ENCODE measurements at places on chromosomes 11 and 22. TPM values are rescaled to one million over a fixed set of nuclear protein-coding genes. Genes with fewer than 3 reads are reported as not detected.

DNA sequence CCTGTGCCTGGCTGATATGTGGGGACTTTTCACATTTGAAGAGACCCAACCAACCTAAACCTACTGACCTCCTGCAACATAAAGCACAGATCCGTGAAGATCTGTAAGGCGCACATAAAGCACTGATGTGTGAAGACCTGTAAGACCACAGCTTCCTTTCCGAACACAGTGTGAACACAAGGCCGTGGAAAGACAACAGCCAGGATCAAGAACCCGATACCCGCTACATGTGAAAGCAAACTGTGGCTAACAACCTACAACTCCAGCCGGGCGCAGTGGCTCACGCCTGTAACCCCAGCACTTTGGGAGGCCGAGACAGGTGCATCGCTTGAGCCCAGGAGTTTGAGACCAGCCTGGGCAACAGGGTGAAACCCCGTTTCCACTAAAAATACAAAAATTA, 17.6 kb upstream of the PPFIA1 start:
- no peak overlapping the region for H3K4me3 ChIP-seq
- H3K27me3 ChIP-seq = no peaks in the 10 kb centered on the region
- no peaks in the 10 kb centered on the region for H3K36me3 ChIP-seq
- no peak for DNase-seq
- H3K4me1 ChIP-seq = peaks cover 6% of the 10 kb centered on the region
- H3K27ac ChIP-seq = no peak overlapping the region

BDNF gene
- total RNA-seq = 2.1 TPM

MYO18B gene
- total RNA-seq = 0.09 TPM

TMEM86A gene
- 0.87 TPM for total RNA-seq

GRCh38 chr11:65503368-65503948, 4.6 kb downstream of the MALAT1 start:
- peak overlapping the region; percentile 15 for H3K27ac ChIP-seq
- peaks cover 7% of the 10 kb centered on the region for H3K4me1 ChIP-seq
- DNase-seq = no peak
- no peaks in the 10 kb centered on the region for H3K27me3 ChIP-seq
- H3K4me3 ChIP-seq = peak overlapping the region; percentile 93

DNA sequence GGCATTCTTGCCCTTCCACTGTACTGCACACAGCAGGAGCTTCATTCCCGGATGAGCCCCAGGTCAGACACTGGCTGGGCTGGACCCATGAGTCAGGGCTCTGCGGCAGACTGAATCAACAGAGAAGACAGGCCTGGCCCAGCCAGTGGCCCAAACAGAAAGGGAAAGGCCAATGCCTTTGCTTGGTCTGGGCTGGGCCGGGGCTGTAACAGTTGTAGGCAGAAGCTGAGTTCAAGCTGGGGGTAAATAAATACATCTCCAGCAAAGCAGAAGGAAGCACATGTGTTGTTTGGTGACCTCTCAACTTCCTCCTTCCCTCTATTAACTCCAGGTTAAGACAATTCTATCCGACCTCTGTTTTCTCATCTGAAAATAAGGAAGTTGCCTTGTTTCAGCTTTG, 1.8 kb upstream of the SMIM35 start:
- no peaks in the 10 kb centered on the region for H3K36me3 ChIP-seq
- no peak overlapping the region for H3K4me3 ChIP-seq
- no peaks in the 10 kb centered on the region for H3K27me3 ChIP-seq

- no peaks in the 10 kb centered on the region for H3K4me1 ChIP-seq
- no peaks in the 10 kb centered on the region for H3K36me3 ChIP-seq
- no peak for DNase-seq
- no peak overlapping the region for H3K27ac ChIP-seq
- no peaks in the 10 kb centered on the region for H3K27me3 ChIP-seq
Measured at GRCh38 chr11:4763096-4763495, 6.6 kb downstream of the OR51F1 start.

DNA sequence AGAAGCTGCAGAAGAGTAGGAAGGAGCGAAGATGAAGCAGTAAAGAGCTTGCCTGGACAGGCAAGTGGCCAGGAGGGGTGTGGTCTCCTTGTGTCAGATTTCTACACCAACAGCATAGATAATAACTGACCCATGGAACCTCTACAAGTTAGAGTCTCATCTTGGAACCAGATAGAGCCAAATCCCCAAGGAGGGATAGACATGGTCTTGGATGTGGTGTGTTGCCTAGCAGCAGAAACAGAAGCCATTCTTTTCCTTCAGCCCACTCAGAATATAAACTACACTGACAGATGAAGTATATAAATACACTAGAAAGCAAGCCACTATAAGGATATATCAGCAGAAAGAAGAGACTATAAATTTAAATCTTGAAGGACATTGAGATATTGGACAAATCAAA, 4.3 kb upstream of the CARD16 start:
- H3K27ac ChIP-seq = no peak overlapping the region
- DNase-seq = no peak
- H3K4me1 ChIP-seq = no peaks in the 10 kb centered on the region
- no peaks in the 10 kb centered on the region for H3K27me3 ChIP-seq

DNA sequence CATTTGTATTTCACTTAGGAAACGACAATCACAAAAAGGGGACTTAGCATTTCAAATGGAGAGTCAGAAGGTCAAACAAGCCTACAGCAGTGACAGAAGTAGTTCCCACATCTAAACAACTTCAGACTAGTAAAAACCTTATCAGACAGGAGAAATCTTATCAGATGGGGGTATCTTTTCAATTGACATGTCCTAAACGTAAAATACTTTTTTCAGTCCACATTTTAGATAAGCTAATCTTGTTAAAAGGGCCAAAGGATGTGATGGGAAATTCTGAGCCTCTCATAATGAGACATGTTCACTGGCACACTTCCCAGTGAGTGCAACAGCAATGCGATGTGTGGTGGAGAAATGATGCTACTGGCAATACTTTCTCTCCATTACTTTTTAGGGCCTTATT, 2.4 kb downstream of the MAPK1 start:
- H3K4me1 ChIP-seq = peaks cover 42% of the 10 kb centered on the region
- no peak for DNase-seq
- no peak overlapping the region for H3K27ac ChIP-seq
- H3K27me3 ChIP-seq = no peaks in the 10 kb centered on the region
- peak overlapping the region; percentile 98 for H3K4me3 ChIP-seq

DNA sequence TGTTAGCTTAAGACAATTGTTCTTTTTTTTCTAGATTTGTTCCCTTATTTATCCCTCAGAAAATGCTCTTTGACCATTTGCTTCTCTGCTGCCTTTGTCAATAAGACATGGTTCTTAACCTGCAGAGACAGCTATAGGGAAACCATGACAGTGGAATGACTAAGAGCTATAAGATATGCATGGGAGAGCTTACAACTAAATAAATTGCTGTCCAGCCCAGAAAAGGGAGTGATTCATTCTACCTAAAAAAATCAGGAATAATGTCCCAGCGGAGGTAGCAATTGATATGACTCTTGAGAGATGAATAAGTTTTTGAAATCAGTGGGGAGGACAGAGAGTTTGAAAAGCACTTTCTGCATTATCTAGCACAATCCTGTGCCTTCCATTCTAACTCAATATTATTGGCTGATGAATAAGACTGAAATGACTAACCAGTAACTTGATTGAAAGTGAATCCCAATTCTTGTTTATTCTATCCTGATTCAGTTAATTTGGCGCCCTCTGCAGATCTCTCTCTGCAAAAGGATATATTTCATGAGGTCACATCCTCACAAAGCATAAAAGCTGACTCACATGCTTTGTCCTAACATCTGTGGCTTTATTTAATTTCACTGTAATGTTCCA, 680.5 kb upstream of the API5 start:
- no peaks in the 10 kb centered on the region for H3K36me3 ChIP-seq
- no peaks in the 10 kb centered on the region for H3K4me1 ChIP-seq
- no peak overlapping the region for H3K27ac ChIP-seq
- DNase-seq = peak; percentile 34
- no peaks in the 10 kb centered on the region for H3K27me3 ChIP-seq
- H3K4me3 ChIP-seq = no peak overlapping the region

GRCh38 chr22:23536821-23537345, 43.2 kb downstream of the IGLL1 start:
- no peak overlapping the region for H3K27ac ChIP-seq
- H3K36me3 ChIP-seq = no peaks in the 10 kb centered on the region
- peaks cover 25% of the 10 kb centered on the region for H3K27me3 ChIP-seq
- H3K4me1 ChIP-seq = peaks cover 46% of the 10 kb centered on the region

DNA sequence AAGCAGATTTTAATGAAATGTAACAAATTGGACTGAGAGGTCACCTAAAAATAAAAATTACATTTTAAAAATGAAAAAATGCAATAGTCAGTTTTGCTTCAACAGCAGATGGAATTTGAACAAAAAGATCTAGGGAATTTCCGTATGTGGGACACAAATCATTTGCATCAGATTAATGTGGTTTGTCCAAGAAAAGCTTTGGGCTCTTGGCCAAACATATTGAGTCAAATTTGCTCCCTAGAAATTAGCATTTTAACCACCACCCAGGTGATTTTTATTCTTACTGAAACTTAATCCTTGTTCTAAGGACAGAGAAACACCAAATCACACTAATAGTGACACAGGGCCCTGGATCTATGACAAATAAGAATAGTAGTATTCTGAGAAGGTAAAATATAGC, 1477.8 kb downstream of the FAM181B start:
- no peak overlapping the region for H3K4me3 ChIP-seq
- H3K27me3 ChIP-seq = no peaks in the 10 kb centered on the region
- H3K27ac ChIP-seq = no peak overlapping the region
- no peaks in the 10 kb centered on the region for H3K4me1 ChIP-seq

Measured in neural progenitor cell (in vitro differentiated cells).